Tongue (tissue), 3 donors: ENCODE measurements at places on chromosomes 6 and 20. TPM values are rescaled to one million over a fixed set of nuclear protein-coding genes. Genes with fewer than 3 reads are reported as not detected.

- no peak for DNase-seq
These were observed 9.9 kb upstream of the MMP24 start for GRCh38 chr20:35216541-35216940.

DNA sequence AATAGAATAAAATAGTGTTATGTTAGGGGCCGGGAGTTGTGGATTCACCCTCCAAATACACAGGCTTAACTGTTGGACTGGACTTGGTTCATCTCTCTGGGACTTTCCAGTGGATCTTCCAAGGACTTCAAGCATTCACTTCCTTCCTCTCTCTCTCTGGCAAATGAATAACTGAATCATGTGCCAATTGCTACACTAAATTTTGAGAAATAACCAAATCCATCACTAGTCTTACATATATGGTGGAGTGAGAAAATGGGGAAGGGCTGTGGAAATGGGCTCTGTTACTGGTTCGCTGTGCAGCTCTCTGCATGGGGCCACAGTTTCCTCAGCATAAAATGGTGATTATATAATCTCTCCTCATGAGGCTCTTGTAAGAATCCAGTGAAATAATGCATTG lies 6.8 kb upstream of the KIAA1755 start:
- DNase-seq = no peak

The MYH7B gene
- total RNA-seq = 6.1 TPM

The PLCB1 gene
- 30.9 TPM for total RNA-seq

The TAP1 gene
- 15.4 TPM for total RNA-seq
